Mononuclear cell (primary cell): ENCODE measurements at places on chromosomes 3 and 15. TPM values are rescaled to one million over a fixed set of nuclear protein-coding genes. Genes with fewer than 3 reads are reported as not detected.

Gene SLC22A13
- not detected for total RNA-seq

Gene CYP1A2
- total RNA-seq: not detected

Gene GPR171
- total RNA-seq: 10.6 TPM

Gene ANKRD63
- not detected for total RNA-seq

Gene MUC20
- total RNA-seq: 0.84 TPM

Gene STAC
- total RNA-seq: under 0.01 TPM

Gene CADM2
- total RNA-seq: 0.31 TPM

Gene LNP1
- 1.7 TPM for total RNA-seq

Gene FBXW12
- not detected for total RNA-seq

Gene HOMER2
- total RNA-seq: 3.7 TPM

Gene CASR
- 1.2 TPM for total RNA-seq

Gene KNG1
- 0.21 TPM for total RNA-seq

Gene CD86
- 50.1 TPM for total RNA-seq

Gene TNFAIP8L3
- 0.31 TPM for total RNA-seq

Gene FEZF2
- not detected for total RNA-seq

Gene SLC24A5
- total RNA-seq: under 0.01 TPM

Gene HES1
- total RNA-seq: 22.9 TPM

Gene GNAT1
- total RNA-seq: not detected

Gene CELF6
- total RNA-seq: 0.84 TPM

Gene GOLGA8H
- 0.21 TPM for total RNA-seq

Gene TMC3
- not detected for total RNA-seq

Gene LMAN1L
- total RNA-seq: 0.21 TPM

Gene CTNNB1
- total RNA-seq: 675 TPM

Gene HRG
- not detected for total RNA-seq

Gene HRH1
- total RNA-seq: 2.4 TPM

Gene PLCL2
- 73.6 TPM for total RNA-seq

Gene ELP6
- 7.8 TPM for total RNA-seq

Gene ARPIN
- total RNA-seq: 2.9 TPM

Gene C3orf70
- total RNA-seq: not detected

Gene GPR149
- not detected for total RNA-seq

Gene MED12L
- 4.0 TPM for total RNA-seq

Gene ONECUT1
- 0.10 TPM for total RNA-seq

Gene ZMYND10
- total RNA-seq: 0.10 TPM

Gene IL1RAP
- 18.1 TPM for total RNA-seq

Gene LYZL4
- total RNA-seq: not detected

Gene ACOX2
- 0.73 TPM for total RNA-seq

Gene EFCAB12
- total RNA-seq: 1.4 TPM

Gene KBTBD8
- total RNA-seq: 55.1 TPM

Gene PRRT3
- total RNA-seq: 3.9 TPM

Gene ACVR2B
- 2.6 TPM for total RNA-seq

Gene CPNE9
- not detected for total RNA-seq

Gene CCR9
- 0.94 TPM for total RNA-seq

Gene GPR176
- total RNA-seq: 0.21 TPM

Gene POLR2H
- total RNA-seq: 19.0 TPM
